ENCODE measurements at places on chromosomes 4 and X. TPM values are rescaled to one million over a fixed set of nuclear protein-coding genes. Genes with fewer than 3 reads are reported as not detected.

DNA sequence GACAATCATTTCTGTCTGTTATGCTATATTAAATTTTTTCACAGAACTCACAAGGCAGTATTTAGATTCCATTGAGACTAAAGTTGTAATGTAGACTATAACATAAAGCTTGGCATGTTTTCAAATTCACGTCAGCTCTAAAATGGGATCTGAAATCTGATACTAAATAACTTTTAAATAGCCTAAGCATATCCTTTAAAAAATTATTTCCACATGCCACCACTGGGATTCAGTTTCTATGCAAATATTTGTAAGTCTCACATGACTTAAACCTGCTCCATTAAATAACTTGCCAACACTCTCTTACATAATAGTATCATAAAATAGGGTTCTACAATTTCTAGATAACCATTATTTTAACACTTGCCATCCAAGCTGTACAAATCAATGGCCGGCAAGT, 32.4 kb downstream of the KLHL8 start:
- H3K27ac ChIP-seq = no peak overlapping the region
- no peak for DNase-seq
- no peaks in the 10 kb centered on the region for H3K36me3 ChIP-seq
- no peaks in the 10 kb centered on the region for H3K27me3 ChIP-seq
- H3K4me1 ChIP-seq = no peaks in the 10 kb centered on the region
- no peak overlapping the region for H3K4me3 ChIP-seq

GRCh38 chr4:42618023-42618422, 38.9 kb downstream of the ATP8A1 start:
- H3K4me3 ChIP-seq = no peak overlapping the region
- H3K4me1 ChIP-seq = no peaks in the 10 kb centered on the region
- H3K27ac ChIP-seq = no peak overlapping the region
- no peaks in the 10 kb centered on the region for H3K36me3 ChIP-seq
- no peaks in the 10 kb centered on the region for H3K27me3 ChIP-seq

DNA sequence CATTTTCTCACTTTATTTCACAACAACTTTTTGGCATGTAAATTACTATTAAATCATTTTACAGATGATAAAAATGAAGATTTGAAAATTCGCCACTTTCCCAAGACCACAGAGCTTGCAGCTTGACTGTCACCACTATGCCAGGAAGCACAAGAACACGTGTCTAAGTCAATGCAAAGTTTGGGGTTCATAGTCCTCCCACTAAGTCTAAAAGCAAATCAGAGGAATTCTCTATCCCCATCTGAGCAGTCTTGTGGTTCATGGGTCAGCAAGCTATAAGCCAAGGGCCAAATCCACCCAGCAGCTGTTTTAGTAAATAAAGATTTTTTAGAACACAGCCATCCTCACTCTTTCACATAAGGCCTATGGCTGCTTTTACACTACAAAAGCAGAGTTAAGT, 833.3 kb upstream of the INTU start:
- H3K27ac ChIP-seq = no peak overlapping the region
- no peak overlapping the region for H3K4me3 ChIP-seq
- no peak for DNase-seq
- H3K27me3 ChIP-seq = no peaks in the 10 kb centered on the region

The ARAP2 gene
- total RNA-seq = 52.8 TPM

- no peaks in the 10 kb centered on the region for H3K27me3 ChIP-seq
- no peak overlapping the region for H3K4me3 ChIP-seq
- DNase-seq = no peak
- H3K36me3 ChIP-seq = no peaks in the 10 kb centered on the region
- no peak overlapping the region for H3K27ac ChIP-seq
These were observed 7.0 kb downstream of the VAMP7 start for GRCh38 chrX:155888139-155888538.
